ENCODE measurements at places on chromosomes 7 and 10. TPM values are rescaled to one million over a fixed set of nuclear protein-coding genes. Genes with fewer than 3 reads are reported as not detected.
A peak's percentile ranks its signal among the peaks of the same experiment; 100 is the strongest.

DNA sequence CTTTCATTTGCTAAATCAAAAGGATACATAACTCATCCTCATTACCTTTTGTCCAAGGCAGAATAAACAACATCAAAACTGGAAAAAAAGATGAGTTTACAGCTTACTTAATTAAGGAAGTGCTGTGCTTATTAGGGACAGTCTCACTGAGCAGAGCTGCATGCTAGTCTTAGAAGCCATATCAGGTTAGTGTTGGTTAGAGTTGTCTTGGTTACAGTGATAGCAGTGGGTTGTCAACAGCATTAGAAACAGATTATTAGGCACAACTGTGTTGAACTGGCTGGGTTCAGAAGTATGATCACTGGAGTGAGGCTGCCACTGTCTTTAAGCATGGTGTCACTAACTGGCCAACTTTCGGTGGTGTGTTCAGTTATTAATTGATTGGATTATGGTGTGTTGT, 503.9 kb upstream of the IGFBP3 start:
- DNase-seq, result no peak

DNA sequence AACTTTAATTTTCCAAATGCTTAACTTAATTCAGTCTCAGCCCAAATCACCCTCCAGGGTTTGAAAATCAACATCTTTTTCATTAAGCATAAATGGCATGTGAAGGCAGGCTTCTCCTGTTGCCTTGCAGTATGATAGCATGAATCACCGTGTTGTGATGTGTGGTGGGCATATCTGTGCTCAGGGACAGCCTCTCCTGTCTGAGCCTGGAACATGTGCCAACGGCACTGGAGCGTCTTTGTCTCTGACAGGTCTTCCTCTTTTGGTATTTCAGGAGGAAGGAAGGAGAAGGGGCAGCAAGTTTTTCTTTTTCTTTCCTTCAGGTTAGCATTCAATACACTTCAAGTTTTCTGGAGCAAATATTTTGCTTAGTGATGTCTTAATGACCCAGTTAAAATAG, 57.6 kb downstream of the LRGUK start:
- DNase-seq, result no peak

GRCh38 chr10:28769091-28769604, 91.8 kb downstream of the BAMBI start:
- DNase-seq, result no peak

Gene CDC123
- polyA plus RNA-seq, result 150 TPM

- DNase-seq, result no peak
These were observed 160.1 kb downstream of the GATA3 start for GRCh38 chr10:8214587-8214986.

Gene MMP21
- polyA plus RNA-seq, result not detected

- no peak for DNase-seq
These were observed 13.6 kb downstream of the OPTN start for GRCh38 chr10:13113544-13113943.

Gene MSMB
- not detected for polyA plus RNA-seq

- DNase-seq, result peak; percentile 51
These were observed 23.4 kb upstream of the DPYSL4 start for GRCh38 chr10:132163278-132163765.

DNA sequence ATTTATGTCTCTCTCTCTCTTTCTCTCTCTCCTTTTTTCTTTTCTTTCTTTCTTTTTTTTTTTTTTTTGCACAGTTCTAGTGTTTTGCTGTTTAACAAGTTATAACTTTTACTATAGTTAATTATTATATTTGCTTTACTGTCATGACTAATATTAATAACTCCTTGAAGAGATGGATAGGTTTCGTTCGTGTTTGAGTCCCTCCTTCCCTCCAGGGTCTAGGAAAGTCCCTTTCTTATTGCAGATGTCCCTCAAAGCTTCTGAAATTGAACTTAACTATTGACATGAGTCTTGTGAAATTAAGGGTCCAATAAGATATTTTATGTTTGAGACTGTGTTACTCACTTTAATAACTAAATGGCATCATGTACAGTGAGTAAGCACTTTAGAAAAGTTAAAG, 131.4 kb downstream of the PLXDC2 start:
- DNase-seq, result no peak

Gene CFTR
- polyA plus RNA-seq, result not detected

Gene OAT
- 263 TPM for polyA plus RNA-seq

Gene ARHGEF35
- 5.8 TPM for polyA plus RNA-seq

Gene MOGAT3
- not detected for polyA plus RNA-seq

All from GM23248 (cell line).